ENCODE measurements at places on chromosomes 4 and X.

- DNase-seq: no peak
Observed at GRCh38 chrX:132413459-132413858, 75.4 kb downstream of the MBNL3 start.

GRCh38 chr4:82515705-82516104 lies 46.1 kb downstream of the TMEM150C start:
- DNase-seq: no peak

DNA sequence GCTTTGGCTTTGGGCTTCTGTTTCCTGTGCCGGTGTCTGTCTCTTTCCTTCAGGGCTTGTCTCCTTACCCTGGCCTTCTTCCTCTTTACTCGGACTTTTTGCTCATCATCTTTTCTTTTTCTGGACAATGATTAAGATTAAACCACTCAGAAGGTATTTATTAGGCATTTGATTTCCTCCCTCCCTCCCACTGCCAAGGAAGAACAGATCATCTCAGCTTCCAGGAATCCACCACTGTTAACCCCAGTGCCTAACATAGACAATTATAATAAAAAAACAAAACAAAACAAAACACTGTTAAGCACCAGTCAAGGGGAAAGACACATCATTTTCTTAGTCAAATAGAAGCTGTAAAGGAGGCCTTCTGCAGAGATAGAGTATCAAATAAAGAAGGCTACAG lies 16.6 kb downstream of the PGRMC1 start:
- no peak for DNase-seq

DNA sequence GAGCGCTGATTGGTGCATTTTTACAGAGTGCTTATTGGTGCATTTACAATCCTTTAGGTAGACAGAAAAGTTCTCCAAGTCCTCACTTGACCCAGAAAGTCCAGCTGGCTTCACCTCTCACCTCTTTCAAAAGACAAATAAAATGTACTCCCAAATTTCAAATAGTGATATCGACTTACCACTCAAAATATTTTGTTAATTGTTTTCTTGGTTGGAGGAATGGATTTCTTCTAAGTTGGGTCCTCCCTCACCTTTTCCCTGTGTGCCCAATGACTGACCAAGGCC lies 338.4 kb upstream of the KLF3 start:
- DNase-seq: no peak

GRCh38 chr4:169627307-169627706 lies 6.9 kb downstream of the CLCN3 start:
- DNase-seq: no peak

GRCh38 chrX:34655501-34656455 lies 1.3 kb downstream of the TMEM47 start:
- DNase-seq: no peak

DNA sequence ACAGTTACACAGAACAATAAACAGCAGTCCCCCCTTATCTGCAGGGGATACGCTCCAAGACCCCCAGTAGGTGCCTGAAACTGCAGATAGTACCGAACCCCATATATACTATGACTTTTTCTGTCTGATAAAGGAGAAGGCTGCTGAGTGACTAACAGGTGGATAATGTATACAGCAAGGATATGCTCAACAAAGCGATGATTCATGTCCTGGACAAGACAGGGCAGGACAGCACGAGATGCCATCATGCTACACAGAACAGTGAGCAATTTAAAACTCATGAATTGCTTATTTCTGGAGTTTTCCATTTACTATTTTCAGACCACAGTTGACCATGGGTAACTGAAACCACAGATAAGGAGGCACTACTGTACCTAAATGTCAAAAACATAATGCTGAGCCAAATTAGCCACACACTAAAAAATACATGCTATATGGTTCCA lies 76.1 kb downstream of the MANBA start:
- DNase-seq: no peak

DNA sequence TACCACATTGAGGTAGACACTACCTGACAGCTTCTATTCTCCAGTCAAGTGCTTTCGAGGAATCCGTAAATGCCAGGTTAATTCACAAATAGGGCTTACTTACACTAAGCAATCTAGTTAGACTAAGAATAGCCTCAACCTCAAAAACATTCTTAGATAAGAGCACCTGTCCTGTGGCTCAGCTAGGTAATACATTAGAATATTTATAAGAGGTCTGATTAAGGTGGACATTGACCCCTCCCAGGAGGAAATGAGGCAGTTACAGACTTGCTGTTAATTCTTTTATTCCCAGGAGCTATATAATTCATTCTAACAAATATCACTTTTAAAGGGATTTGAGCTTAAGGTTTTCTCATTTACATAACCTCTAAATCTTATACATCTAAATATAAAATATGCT lies 758.1 kb downstream of the GRID2 start:
- no peak for DNase-seq

DNA sequence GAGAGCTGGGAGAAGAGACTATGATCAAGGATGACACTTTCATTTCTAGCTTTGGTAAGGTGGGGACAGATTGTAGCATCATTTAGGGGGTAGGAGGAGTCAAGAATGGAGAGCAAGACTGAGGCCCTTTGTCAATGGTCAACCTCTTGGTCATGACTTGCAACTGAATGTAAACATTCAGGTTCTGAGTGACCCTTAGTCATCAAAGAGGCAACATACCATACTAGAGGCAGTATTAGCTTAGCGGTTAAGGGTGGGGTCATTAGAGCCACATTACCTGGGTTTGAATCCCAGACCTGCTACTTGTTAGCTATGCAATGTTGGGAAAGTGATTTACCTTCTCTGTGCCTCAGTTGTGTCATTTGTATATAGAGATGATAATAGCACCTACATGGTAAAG lies 76.5 kb downstream of the MED28 start:
- no peak for DNase-seq

- DNase-seq: no peak
Observed at GRCh38 chr4:156060661-156061060, 107.0 kb upstream of the CTSO start.

GRCh38 chrX:101429934-101430333 lies 21.9 kb downstream of the HNRNPH2 start:
- no peak for DNase-seq

GRCh38 chr4:109665783-109666485 lies 37.3 kb downstream of the CASP6 start:
- no peak for DNase-seq

DNA sequence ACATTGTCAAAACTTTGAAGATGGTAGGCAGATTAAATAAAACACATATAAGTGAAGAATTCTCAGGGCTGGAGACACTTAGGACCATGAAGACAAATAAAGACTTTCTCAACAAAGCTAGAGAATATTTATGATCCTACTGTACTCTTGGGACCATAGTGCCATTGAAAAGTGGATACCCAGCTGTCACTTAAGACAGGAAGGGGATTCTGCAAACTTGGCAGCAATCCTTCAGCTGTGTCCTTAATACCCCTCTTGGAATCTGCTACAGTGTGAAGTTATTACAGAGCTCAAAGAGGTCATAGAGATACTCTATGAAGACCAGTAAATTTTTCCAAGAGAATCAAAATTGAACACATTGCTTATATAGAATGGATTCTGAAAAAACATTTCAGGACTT lies 24.3 kb downstream of the PDE5A start:
- no peak for DNase-seq

- DNase-seq: no peak
Observed at GRCh38 chrX:81336455-81337152, 134.7 kb downstream of the SH3BGRL start.

- no peak for DNase-seq
Observed at GRCh38 chr4:110769578-110769977, 146.7 kb upstream of the PITX2 start.

DNA sequence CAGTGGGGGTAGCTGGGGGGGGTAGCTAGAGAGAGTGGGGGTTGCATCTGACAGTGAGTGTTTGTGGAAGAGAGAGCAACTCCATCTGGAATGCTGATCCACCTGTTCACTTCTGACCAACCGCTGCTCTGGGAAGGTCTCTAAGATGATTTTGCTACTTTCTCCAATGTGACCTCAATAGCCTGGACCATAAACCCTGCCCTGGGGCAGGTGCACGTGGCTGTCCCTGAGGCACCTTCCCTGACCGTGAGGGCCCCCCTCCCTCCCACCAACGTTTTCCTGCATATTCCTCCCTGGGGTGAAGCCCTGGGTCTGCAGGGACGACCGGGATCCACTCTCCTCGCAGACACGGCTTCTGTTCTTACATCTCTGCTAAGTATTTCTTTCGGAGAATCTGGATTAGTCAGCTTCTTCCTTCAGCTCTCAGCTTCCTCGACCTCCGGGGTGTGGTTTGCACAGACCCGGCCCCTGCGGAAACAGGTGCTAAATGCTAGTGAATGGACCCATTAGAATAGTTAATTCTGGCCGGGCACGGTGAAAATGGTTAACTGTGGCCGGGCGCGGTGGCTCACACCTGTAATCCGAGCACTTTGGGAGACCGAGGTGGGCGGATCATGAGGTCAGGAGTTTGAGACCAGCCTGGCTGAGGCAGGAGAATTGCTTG lies 21.4 kb upstream of the PLCXD1 start:
- DNase-seq: no peak

DNA sequence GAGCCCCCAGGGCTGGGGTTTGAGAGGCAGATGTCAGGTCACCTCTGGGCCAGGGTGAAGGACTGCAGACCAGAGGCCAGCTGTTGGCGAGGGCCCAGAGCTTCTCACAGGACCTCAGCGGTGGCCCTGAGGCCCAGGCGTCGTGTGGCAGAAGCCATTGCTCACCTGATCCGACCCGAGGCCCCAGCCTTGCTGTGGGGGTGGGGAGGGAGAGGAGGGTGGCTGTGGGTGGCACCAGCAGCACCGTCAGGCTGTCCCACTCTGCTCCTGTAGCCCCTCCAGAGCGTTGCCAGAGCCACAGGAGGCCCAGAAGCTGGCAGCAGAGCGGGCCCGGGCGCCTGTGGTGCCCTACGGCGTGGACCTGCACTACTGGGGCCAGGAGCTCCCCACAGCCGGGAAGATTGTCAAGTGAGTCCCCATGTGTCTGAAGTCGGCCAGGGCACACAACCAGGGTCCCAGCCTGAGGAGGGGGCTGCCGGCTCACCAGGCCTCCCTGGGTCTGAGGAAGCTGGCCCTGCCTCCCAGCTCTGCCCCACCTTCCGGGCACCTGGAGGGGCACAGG lies 28.8 kb downstream of the UVSSA start:
- no peak for DNase-seq

- DNase-seq: no peak
Observed at GRCh38 chr4:52604215-52604614, 54.9 kb downstream of the USP46 start.

DNA sequence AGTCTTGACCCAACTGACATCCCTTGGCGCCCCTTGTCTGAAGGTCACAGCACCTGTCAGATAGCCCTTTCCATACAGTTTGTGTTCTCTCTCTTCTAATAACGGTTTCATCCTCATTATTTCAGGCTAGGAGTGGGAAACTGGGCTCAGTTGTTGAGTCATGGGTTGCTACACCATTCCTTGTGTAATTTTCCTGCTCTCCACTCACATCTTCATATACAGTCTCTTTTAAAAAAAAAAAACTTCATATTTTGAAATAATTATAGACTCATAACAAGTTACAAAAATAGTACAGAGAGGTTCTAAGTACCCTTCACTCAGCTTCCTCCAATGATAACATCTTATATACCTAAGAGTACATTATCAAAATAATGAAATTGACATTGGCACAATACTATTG lies 60.2 kb upstream of the GRPR start:
- no peak for DNase-seq

Data from stimulated activated CD8-positive, alpha-beta memory T cell treated with anti-CD3 and anti-CD28 coated beads, Interleukin-7, amount 100 ng/mL, for 1 hour (primary cell).